ENCODE measurements at places on chromosomes 2 and 18.

- DNase-seq, result no peak
Measured at GRCh38 chr2:3606370-3607201, 11.7 kb downstream of the COLEC11 start.

DNA sequence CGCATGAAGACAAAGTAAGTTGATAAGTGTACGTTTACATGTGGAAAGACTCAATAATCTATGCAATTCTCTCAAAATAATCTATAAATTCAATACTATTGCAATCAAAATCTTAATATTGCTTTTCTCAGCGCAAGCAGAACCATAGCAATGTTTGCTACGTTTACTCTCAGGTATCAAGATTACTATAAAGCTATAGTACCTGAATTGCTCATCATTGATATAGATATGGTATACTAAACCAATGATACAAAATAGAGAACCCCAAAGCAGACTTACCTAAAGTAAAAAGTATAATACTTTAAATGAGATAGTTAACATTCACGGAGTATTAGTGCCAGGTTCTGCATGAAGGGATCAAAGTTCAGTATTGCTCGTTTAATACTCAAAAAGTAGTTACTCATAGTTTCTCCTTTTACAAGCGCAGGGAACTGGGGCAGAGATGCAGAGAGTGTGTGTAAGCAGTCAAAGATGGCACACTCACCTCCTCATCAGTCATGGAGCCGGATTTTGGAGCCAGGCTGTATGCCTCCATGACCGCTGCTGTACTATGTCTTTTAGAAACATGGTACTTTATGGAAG, 391.0 kb upstream of the ID2 start:
- DNase-seq, result no peak

- no peak for DNase-seq
Measured at GRCh38 chr2:85981579-85982247, 92.9 kb upstream of the ST3GAL5 start.

GRCh38 chr2:86272111-86272510, 65.3 kb downstream of the REEP1 start:
- no peak for DNase-seq

DNA sequence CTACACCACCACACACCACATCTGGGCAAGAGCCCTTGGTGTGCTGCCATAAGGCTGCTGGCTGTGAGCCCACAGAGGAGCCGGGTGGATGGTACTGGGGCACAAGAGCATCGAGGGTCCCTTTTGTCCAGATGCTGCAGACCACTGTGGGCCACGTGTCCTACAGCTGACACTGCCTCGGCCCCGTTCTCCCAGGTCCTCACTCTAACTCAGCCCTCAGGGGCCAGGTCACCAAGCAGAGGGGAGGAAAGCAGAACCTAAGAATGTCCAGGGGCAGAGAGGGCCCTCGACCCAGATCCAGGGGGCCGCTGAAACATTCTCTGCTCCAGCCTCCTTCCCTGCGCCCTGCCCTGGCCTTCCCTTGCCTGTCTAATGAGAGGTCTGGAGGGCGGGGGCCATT, 91.7 kb upstream of the ASB18 start:
- no peak for DNase-seq

GRCh38 chr2:241967467-241968144, 98.1 kb downstream of the RTP5 start:
- DNase-seq, result no peak

DNA sequence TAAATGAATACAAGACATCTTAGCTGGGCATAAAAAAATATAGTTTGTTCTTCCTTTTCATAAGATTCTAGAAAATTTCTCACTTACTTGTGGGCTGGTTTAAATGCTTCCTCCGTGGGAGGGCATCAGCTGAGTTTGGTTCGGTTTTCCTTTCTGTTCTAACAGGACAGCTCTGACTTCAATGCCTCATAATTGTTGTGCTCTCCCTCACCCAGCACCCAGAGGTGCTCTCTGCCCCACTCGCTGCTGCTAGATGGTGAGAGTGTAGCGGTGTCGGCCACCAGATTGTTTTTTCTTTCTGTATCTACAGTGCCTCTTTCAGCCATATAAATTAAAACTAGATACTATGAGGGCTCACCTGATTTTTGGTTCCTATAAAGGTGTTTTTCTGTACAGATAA, 407.2 kb upstream of the CDH7 start:
- DNase-seq, result no peak
